T-cell (primary cell): ENCODE measurements at places on chromosomes 6 and 20.

DNA sequence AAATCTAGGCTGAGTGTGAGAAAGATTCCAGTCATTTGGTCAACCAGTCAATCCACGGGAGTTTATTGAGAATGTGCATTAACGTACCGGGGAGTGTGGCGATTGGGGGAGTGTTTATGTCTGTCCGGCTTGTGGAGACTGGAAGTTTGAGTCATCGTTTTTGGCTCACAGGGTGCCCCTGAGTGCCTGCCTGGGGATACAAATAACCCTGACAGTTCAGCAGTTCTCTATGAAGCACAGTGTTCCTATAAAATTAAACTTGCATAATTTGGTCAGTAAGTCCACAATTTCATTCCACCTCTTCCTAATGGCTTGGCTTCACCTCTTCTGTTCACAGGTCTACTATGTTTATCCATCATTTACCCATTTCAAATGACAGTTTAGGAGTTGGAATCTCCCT is 72.6 kb upstream of the PLEKHG1 start:
- DNase-seq = no peak

- no peak for DNase-seq
Measured at GRCh38 chr6:87907521-87907920, 140.1 kb upstream of the SPACA1 start.

DNA sequence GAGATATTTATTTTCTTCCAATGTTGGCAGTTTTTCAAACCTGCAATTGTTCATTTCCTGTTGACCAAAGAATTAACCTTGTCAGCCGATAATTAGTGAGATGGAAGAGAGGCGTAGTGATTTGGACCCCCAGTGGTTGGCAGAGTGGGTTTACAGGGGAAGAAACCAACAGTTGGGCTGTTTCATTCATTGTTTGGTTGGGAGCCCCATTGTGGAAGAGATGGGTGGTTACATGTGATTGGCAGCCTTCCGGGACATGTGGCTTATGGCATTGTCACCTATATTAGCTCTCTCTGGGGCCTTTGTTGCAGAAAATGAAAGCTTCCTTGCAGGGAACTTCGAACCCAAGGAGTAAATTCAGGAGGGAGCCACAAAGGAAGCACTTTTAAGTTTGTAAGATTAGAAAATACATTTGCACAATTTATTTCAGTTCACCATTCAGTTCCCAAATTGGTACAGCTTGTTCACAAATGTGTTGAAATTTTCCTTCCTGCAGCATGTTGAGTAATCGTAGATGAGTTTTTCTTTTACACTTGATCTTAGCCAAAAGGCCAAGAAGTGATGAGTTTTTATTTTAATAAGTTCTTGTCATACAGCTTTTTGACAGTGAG is 50.3 kb upstream of the CDKAL1 start:
- DNase-seq = no peak

GRCh38 chr6:130906736-130907381 is 79.7 kb downstream of the SMLR1 start:
- no peak for DNase-seq

DNA sequence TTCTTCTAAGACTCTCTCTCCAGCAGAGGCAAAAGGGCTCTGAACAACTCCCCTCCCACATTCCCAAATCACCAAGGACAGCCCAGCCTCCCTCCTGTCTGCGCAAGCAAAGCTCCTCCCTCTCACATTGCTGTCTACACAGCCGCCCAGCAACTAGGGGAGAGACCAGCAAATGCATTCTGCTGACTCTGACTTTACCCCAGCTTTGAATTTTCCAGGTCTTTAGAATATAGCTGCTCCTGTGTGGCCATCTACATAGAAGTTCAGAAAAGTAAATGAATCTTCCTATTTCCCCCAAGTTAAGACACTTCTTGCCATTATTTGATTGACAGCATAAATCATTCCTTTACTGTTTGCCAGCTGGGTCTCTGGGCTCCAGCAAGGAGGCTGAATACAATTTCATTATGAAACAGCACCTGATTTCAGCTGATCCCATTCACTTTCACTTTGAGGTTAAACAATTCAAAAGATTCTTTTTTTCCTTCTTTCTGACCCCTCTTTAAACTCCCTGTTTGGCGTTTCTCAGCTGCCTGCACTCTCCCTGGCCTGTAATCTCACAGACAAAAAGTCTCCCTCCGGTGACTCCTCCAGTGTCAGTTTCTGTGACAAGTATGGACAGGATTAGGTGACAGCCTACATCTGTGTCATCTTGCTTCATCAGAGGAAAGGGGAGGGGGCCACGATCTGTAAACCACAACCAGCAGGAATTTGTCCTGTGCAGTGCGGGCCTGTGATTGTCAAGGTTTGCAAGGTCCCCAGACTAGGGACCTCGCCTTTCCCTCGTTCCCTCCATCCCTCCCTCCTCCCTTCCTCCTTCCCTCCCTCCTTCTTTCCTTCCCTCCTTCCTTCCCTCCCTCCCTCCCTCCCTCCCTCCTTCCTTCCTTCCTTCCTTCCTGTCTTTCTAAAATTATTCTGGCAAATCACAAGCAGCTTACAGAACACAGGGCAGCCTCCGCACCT is 205.6 kb upstream of the RIN2 start:
- DNase-seq = no peak
